ENCODE measurements at places on chromosomes 1 and 21.

GRCh38 chr1:17570228-17570627 is 30.7 kb downstream of the ARHGEF10L start:
- ATAC-seq = no peak

GRCh38 chr1:220272841-220273090 is 513 bp upstream of the RAB3GAP2 start:
- no peak for ATAC-seq

- ATAC-seq = no peak
Measured at GRCh38 chr1:154779551-154780189, 90.4 kb downstream of the KCNN3 start.

DNA sequence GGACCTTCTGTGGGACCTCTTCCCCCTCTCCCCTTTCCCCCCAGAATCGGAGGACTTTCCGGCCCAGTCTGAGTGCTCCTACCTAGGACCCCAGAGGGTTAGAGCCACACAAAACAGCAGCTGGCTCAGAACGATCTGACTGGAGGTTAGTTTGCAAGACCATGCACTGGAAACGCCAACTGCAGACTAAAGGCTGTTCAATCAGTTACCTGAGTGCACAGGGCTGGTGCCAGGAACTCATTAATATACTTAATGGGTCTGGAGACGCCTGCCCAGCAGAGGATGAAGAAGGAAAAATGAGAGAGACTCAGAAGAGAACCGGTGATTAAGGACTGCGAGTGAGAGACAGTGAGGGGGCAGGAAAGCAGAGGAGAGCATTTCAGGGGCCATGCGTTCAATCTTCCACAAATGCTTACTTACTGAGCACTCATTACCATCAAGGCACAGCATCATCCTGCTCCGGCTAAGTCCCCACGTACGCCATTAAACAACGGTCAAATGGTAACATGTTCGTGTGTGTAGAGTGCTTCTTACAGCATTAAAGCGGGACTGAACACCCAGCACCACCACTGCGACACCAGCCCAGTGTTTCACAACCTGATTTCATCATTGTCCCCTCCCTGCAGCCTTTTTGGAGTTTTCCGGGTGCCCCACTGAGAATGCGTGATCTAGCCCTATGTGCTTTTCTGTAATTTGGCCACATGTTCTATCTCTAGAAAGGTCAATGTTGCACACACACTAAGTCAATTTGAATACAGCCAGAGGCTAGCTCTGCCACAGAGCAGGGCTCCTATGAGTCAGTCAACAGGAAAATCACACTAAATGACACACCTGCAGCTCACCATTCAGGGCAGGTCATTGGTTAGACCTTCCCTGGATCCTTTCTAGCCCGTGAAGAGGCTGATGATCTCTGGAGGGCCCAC is 7.6 kb downstream of the ENO1 start:
- ATAC-seq = peak; percentile 64

- ATAC-seq = no peak
Measured at GRCh38 chr1:247471445-247472016, 13.6 kb upstream of the OR2B11 start.

DNA sequence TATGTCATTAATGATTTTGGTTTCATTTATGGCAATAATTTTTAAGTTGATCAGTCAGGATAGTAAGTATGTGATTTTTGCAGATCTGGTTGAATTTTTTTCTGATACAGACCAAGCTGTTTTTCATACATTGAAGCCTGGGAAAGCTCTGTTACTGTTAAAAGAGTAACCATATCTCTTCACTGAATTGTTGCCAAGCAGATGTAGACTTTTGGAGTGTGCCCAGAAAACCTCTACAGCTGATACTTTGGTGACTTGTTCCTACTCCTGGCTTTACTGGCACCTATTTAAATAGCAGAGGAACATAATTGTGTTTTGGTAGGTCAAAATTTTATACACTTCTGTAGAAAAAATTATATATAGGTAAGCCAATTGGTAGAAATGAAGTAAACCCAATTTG is 49.4 kb downstream of the NFIA start:
- no peak for ATAC-seq

DNA sequence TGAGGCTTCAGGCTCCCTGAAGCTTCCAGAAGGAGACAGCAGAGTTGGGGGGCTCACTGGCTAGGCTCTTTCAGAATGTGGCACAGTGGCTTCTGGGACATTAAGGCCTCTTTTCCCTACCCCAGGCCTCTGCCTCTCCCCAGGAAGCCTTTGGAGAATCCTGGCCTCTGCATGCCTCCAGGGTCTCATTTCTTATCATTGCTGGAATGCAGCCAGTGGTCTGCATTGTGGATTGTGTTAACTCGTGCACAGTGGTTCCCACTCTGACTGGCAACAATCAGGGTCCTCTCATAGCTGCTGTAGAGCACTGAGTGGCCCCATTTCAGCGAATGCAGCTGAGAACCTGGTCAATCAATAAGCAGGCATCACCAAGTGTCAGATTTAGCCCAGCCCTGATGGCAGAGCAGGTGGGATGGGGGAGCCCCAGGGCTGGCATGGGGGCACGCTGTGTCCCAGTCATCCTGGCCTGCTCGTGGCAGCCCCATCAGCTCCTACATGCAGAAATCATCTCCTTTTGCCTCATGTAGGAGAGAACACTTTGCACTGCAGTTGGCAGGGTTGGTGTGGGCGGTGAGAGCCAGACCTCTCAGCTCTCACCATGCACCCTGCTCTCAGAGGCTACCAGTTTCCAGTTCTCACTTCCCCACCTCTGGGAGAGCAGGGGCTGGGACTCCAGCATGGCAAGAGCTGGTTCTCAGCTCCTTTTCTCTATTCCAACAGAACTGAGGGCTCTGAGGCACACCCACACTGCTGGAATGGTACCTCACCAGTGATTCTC is 13.4 kb downstream of the ADORA1 start:
- ATAC-seq = peak; percentile 67

DNA sequence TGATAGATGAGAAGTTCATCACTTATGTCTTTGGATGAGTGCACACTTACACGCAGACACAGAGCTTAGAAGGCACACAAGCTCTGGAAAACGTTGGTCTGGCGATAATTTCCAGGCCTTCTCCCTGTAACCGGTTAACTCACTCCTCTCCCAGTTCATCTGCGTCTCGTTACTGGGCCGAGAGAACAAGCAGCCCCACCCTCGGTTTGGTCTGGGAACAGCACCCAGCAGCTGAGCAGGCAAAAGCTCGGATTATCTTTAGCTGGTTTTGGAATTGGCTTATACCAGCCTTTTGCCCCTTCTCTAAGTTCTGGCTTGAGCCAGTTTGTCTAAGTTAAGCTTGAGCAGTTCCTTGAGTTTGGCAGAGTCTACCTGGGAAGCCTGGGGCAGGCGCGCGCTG is 27.3 kb upstream of the COL6A1 start:
- ATAC-seq = no peak

DNA sequence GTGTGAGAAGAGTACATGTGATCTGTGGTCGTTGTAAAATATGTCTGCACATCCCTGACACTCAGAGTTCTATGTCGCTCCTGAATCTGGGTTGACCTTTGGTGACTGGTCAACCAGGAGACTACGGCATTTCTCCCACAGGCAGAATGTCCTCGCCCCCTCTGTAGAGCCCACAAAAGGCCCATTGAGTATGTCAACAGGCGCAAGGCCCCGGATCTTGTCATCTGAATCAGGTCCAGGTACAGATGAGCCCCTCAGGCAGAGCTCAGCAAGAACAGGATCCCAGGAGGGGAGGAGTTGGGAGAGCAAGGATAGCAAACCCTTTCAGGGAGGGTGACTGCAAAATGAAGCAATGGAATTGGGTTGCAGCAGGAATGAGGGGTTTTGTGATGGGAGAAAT is 126.5 kb downstream of the MATN1 start:
- ATAC-seq = peak; percentile 15

All from stimulated activated memory B cell treated with anti-CD40 and anti-IgM and Interleukin-4, amounts not matched to agents 10 μg/mL and 1 μg/mL and 100 μg/mL, for 72 hours (primary cell).